ENCODE measurements at places on chromosomes 3 and 15.

DNA sequence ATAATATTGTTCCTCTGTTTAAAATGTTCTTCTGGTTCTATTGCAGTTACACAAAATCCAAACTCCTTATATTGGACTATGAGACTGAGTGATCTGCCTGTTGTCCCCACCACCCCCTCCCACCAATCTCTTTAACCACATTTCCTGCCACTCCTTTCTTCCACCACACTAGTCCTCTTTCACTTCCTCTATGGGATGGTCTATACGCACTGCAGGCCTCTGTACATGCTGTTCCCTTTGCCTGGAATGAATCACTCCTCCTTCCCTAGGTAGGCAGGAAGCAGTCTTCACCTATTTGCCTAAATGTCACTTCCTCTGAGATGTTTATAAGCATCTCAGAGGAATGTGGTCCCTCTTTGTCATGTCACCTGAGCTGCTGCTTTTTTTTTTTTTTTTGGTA, 4.0 kb downstream of the MAP2K1 start:
- no peak for DNase-seq

- DNase-seq: no peak
These were observed 21.7 kb downstream of the DAZL start for GRCh38 chr3:16583551-16583950.

DNA sequence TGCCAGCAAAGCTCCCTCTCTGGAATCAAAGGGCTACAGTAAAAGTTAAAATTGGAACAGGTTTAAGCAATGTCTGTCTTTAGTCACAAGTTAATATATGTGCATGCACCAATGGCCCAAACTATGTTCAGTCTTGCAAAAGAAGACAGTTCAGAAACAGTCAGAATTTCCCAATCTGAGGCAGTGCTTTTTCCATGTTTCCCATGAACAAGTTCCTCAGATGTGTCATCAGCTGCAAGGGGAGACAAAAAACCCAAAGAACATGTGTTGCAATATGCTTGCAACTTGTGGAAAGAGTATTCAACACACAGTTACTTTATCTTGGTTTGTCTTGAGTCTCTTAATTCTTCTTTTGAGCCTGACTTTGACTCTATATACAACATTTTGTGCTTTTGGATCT, 148.4 kb downstream of the USP13 start:
- DNase-seq: peak; percentile 95

DNA sequence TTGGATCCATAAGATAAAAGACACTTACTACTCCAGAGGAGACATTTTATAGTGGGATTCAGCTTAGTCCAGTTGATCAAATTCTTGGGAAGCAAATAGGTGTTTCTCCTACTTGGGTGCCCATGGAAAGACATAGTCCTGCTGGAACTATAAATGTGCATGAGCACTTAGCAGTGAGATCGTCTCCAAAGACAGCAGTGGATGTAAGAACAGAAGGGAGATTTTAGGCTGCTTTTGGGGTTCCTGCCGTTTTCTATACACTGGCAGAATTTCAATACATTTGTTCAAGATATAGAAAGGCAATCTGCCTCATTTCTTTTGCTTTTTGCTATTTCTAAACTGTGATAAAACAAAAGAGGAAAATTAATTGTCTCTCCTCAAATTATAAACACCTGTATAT, 234.0 kb downstream of the ADAMTSL3 start:
- DNase-seq: no peak
